Uterus (tissue), 4 donors: ENCODE measurements at places on chromosomes 3 and 15. TPM values are rescaled to one million over a fixed set of nuclear protein-coding genes. Genes with fewer than 3 reads are reported as not detected.

The GOLGA6A gene
- 0.58 TPM for total RNA-seq

DNA sequence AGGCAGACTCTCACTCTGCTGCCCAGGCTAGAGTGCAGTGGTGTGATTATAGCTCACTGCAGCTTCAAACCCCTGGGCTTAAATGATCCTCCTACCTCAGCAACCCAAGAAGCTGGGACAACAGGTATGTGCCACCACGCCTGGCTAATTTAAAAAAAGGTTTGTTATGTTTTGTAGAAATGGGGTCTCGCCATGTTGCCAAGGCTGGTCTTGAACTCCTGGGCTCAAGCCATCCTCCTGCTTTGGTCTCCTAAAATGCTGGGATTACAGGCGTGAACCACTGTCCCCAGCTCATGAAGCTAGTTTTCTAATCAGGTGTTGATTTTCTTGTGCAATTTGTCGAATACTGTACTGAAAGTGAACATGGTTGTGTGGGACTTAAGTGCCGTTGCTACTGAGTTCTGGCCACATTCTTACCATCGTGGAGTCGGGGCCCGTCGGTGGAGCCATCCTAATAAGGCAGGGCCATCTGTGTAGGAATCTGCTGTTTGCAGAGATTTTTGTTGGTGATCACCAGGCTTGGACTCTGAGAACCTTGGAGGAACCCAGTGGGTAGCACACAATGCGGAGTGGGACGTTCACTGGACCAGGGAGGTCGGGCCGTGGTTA lies 193.2 kb downstream of the GOLGA6L6 start:
- DNase-seq, result no peak

GRCh38 chr15:29132735-29133181 lies 136.9 kb downstream of the NSMCE3 start:
- no peak for DNase-seq

- no peak for DNase-seq
These were observed 258.7 kb downstream of the SLCO3A1 start for GRCh38 chr15:92112180-92112579.

DNA sequence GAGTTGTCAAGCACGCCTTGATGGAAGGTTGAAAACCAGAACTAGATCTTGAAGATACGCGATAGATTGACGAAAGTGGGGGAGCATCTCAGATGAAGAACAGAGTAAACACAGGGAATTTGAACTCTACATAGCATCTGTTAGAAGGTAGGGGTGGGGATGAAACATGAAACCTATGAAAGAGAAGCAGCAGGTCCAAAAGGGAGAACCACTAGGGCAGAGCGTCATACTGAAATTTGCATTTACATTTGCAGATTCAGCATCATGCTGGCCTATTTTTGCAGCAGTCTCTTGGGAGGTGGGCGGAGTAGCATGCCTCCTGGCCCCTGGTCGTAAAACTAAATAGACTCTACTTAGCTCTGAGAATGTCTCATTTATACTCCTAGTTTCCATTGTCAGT lies 46.1 kb upstream of the RASGRP1 start:
- DNase-seq, result no peak

The GNAT1 gene
- not detected for total RNA-seq

DNA sequence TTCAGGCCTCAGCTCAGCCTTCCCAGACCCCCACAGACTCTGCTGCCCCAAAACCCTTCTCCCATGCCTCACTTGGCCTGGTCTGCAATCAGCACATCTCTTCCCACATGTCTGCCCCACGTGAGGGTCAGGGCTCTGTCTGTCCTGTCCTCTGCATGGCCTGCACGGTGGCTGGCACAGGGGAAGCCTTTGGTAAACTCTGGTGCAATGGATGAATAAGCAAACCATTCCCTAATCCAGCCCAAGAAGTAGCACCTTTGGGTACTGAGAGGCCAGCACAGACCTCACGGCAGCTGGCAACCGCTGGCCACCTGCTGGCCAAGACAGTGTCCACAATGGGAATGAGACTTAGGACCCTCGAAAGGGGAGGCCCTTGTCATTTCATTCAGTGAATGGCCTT lies 27.7 kb downstream of the ABTB1 start:
- DNase-seq, result no peak

DNA sequence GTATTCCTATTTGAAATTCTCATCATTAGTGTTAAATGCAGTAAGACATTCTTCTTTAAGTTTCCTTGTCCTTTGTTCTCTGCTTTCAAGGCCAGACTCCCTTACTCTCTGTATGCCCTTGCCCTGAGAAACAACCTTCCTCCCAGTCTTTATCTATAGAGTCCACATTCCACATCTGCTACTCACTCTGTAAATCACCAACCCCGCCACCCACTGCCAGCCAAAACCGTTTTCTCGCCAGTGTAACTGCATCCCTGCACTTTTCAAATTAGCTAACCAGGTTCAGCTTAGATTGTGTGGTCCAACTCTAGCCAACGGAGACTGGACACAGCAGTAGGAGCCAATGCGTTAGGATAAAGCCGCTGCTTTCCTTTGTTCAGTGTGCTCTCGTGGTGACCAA lies 402.4 kb upstream of the PDZRN3 start:
- no peak for DNase-seq

DNA sequence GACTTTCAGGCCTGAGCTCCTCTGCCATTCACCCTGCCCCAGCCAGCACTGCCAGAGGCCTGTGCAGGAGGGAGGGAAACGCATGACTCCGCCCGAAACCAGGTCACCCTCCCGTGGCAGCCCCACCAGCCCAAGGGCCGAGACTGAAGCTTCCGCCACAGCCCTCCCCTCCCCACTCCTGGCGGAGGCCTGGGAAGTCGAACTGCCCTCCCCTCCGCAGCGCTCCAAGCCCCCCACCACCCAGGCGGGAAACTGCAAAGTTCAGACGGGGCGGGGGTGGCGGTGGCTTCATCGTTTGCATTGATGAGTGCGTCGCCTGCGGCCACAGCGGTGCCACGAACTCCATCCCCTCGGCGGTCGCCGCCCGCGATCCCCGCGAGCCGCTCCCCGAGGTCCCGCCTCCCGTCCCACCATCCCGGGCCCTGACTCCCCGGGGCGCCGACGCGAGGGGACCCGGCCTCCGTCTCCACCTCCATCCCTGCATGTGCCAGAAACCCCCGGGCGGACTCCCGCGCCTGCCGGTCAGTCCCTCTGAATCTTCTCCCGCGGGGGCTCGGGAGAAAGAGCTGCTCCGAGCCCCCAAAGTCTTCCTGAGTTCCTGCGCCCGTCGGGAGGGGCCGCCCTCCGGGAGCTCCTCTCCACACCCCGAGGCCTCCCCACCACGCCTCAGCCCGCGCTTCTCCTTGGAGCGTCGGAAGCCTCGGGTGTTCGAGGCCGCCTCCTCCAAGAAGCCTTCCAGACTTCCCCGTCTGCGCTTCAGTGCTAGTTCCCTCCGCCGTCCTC lies 698 bp downstream of the MELTF start:
- no peak for DNase-seq

- no peak for DNase-seq
These were observed 10.2 kb downstream of the KBTBD13 start for GRCh38 chr15:65086680-65087111.

DNA sequence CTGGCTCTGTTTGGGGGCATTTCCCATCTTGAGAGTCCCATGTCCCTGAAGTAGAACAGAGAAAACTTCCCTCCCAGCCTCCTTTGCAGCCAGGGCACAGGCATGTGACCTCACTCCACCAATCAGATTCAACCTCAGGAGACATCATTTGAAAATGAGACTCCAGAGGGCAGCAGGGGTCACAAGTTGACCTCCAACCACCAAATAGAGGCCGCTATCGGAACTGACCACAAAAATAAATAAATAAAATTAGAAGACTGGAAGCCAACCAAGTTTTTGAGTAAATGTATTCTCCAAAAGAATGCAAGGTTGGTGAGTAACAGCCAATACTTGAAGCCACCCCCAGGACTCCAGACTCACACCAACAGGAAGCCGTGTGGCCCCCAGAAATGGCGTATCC lies 106.5 kb downstream of the CHSY1 start:
- DNase-seq, result no peak

DNA sequence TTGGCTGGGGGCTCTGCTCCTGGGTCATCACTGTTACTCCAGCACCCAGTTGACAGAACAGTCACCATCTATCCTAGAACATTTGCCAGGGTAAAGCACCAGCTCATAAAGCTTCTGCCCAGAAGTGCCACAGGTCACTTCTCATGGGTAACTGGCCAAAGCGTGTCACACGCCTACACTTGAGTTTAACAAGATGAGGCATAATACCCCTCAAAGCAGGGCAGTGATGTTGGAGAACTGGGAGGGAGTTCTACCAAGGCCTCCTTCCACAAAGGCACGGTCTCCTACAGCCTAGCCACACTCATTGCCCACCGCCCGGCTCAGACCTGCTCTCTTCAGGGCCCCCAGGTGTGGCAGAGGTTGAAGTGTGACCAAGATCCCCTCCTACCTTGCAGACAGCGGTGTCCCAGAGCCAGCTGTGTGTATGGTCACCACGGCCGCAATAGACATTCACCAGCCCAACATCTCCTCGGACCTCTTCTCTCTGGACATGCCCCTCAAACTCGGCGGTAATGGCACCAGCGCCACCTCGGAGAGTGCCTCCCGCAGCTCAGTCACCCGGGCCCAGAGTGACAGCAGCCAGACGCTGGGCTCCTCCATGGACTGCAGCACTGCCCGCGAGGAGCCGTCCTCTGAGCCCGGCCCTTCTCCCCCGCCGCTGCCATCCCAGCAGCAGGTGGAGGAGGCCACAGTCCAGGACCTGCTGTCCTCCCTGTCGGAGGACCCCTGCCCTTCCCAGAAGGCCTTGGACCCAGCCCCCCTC lies 107.7 kb downstream of the ETFA start:
- peak; percentile 11 for DNase-seq

The MUSTN1 gene
- total RNA-seq, result 1.8 TPM

GRCh38 chr3:52230461-52230860 lies 5.0 kb upstream of the TLR9 start:
- no peak for DNase-seq

The PATL2 gene
- 2.0 TPM for total RNA-seq

The EFCAB12 gene
- total RNA-seq, result under 0.01 TPM

- DNase-seq, result peak; percentile 20
These were observed 1.3 kb downstream of the PIK3CA start for GRCh38 chr3:179149406-179149867.

DNA sequence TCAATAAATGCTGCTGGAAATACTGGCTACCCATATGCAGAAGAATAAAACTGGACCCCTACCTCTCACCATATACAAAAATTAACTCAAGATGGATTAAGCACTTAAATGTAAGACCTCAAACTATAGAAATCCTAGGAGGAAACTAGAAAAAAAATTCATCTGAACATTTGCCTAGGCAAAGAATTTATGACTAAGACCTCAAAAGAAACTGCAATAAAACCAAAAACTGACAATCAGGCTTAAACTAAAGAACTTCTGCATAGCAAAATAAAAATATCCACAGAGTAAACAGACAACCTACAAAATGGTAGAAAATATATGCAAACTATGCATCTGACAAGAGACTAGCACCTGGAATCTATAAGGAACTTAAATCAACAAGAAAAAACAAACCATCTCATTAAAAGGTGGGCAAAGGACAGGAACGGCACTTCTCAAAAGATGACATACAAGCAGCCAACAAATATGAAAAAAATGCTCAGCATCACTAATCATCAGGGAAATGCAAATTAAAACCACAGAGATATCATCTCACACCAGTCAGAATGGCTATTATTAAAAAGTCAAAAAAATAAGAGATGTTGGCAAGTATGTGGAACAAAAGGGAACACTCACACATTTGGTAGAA lies 47.0 kb downstream of the MYO9A start:
- DNase-seq, result no peak

- no peak for DNase-seq
These were observed 398.2 kb upstream of the TPM1 start for GRCh38 chr15:62644216-62644888.

The HCN4 gene
- total RNA-seq, result 0.07 TPM

The GUCA1C gene
- total RNA-seq, result not detected

GRCh38 chr15:63401078-63401477 lies 19.4 kb upstream of the CA12 start:
- DNase-seq, result no peak

DNA sequence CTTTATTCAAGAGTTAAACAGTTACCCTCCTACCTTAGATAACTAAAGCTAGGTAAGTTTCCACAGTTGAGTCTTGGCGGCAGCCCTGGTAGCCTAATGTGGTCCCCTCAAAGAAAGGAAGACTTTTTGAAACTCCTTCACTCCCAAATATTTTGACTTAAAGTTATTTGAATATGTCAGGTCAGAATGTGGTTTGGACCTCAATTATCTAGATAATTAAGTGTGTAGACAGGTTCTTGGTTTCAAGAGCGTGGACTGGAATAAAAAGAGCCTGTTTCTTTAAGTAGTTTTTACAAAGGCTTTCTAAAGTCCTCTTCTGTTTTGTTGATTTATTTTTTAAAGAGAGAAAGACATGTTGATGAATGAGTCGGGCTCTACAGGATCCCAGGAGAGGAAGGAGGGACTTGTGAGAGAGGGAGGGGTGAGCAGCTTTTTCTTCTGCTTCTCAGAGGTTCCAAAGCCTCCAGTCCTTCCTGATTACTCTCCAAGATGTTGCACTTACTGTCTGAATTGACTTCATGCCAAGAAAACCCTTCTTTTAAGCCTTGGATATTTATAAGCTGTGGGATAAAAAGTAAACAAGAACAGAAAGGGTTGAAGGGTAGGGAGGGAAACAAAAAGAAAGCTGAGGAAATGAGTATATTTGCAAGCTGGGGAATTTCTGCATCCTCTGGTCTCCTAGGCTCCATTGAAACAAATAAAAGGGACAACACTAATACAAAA lies 457.4 kb downstream of the IGSF11 start:
- DNase-seq, result no peak

- no peak for DNase-seq
These were observed 35.8 kb upstream of the BCL2L10 start for GRCh38 chr15:52148403-52148802.

The ATP8B4 gene
- 112 TPM for total RNA-seq

The WDR93 gene
- total RNA-seq, result not detected

The GABRR3 gene
- total RNA-seq, result not detected

- peak; percentile 13 for DNase-seq
These were observed 26.1 kb downstream of the PLXNB1 start for GRCh38 chr3:48403533-48404439.

GRCh38 chr15:70670680-70671079 lies 92.7 kb downstream of the UACA start:
- no peak for DNase-seq

The BFSP2 gene
- total RNA-seq, result not detected

The CSK gene
- 24.9 TPM for total RNA-seq

DNA sequence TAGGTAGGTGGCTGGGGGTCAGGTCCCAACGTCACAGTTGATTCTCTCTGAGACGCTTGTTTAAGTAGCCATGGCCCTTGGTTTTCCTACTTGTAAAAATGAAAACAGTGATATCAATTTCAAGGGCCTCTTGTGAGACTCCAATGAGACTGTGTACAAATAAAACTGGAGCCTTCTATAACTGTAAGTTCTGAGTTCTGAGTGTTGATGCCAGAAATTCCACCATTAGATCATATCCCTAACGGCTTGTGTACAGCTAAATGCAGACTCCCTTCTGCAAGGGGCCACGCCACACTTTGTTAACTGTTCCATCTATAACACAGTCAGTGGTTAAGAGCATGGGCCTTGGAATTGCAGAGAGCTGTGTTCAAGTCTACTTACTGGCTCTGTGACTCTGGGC lies 267.3 kb downstream of the TLE3 start:
- DNase-seq, result no peak

The RRP9 gene
- 17.1 TPM for total RNA-seq
